ENCODE measurements at places on chromosomes 12 and 14.

- DNase-seq: no peak
Measured at GRCh38 chr12:63916561-63917476, 72.3 kb downstream of the SRGAP1 start.

DNA sequence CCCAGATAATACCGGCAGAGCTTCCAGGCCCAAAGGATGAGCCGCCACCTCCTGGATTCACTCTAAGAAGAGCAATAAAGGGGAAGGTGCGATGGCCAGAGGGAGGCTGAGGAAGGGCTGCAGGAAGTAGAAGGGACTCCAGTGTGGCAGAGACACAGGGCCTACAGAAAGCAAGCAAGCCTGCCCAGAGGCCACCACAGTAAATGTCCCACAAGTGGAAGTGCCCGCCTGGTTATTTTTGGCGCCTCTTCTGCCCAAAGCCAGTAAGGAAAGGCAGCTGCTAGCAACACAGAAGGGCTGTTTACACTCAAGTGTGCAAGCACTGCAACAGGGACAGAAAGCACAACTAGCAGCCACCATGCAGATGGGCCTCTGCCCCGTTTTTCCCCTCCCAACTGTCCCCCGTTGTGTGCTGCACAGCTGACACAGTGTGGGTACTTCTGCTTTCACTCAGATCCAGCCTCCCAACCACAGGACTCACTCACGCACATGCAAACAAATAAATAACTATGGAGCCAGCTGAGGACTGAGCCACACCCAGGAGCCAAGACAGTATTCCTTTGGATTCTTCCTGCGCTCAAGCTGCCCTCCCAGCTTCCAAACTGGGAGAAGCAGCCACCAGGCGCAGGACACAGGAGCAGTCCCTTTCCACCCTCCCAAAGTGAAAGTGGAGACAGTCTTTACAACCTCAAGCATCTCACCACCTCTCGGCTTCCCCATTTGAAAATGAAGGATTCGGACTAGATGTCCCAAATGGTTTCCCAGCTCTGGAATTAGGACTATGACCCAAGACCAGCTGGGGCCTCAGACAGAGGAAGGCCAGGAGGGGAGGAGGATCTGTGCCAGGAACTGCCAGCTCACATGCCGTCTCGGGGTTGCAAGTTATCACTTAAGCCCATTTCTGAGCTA is 40.0 kb upstream of the PNMA1 start:
- no peak for DNase-seq

- no peak for DNase-seq
Measured at GRCh38 chr14:64878837-64879634, 671 bp downstream of the SPTB start.

- DNase-seq: no peak
Measured at GRCh38 chr12:28130234-28130624, 60.0 kb upstream of the CCDC91 start.

- DNase-seq: no peak
Measured at GRCh38 chr12:87853448-87854003, 175.7 kb downstream of the C12orf50 start.

GRCh38 chr12:103978384-103978982 is 12.8 kb downstream of the TDG start:
- DNase-seq: no peak

GRCh38 chr12:90501412-90501811 is 453.6 kb downstream of the CCER1 start:
- no peak for DNase-seq

GRCh38 chr12:9143929-9144729 is 28.4 kb upstream of the A2M start:
- DNase-seq: no peak

GRCh38 chr14:62432955-62433354 is 612.3 kb downstream of the KCNH5 start:
- no peak for DNase-seq

DNA sequence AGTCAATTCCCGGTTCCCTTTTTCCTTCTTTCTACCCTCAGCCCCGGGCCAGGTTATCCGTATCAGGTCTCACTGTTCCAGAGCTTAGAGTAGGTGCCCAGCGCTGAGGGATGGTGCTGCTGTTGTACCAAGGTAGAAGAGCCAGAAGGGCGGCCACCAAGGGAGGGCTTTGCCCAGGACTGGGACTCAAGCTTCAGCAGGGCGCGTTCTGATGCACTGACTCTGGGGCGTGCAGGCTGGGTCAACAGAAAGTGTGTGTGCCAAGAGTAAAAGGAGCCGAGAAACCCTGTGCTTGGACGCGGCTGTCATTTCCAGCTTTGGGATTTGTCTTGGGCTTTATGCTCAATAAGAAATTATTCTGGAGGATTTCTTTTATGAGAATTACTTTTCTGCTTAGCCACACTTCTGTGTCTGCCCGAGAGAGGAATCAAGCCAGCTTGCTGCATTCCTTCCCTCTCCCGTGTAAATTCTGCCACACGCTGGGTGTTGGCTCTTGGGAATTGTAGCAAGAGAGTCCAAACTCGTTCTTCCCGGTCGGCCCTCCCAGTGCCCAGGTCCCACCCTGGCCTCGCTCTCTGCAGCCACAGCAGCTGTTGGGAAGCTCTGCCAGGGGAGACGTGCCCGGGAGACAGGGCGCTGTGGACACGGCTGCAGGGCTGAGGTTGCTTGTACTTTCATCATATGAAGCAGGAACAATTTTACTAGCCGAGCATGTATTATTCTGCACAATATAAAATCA is 98.0 kb downstream of the FBXL14 start:
- no peak for DNase-seq

DNA sequence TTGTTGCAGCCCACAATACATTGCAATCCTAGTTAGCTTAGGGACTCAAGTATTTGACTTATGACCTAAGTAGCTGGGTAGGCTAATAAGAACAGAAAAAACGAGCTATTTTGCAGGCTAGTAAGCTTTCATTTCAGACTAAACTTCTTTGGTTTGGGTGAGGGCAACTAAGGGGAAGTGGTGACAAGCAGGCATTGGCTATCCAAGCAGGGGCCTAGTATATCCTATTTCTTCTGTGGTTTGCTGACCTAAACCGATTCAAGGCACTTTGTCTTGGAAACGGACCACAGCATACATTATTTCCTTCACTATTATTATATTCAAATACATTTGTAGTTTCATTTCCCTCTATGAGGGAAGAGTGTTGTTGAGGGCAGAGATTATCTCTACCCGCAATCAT is 21.6 kb upstream of the SLC5A8 start:
- no peak for DNase-seq

DNA sequence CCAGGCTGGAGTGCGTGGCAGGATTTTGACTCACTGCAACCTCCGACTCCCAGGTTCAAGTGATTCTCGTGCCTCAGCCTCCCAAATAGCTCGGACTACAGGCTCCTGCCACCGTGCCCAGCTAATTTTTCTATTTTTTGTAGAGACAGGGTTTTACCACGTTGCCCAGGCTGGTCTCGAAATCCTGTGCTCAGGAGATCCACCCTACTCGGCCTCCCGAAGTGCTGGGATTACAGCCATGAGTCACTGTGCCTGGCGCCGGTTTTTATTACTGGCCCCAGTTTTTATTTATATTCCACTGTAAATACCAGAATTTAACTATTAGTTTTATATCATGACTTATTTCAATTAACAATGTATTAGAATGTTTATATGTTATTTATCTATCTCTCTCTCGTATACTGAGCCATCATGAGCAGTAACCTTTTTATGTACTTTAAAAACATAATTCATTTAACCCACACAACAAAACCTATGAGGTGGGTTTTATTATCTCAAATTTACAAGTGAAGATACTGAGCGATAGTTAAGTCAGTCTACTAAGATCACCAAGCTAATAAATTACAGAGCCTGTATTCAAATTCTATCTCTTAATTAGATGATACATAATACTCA is 47.8 kb downstream of the HECTD1 start:
- no peak for DNase-seq

DNA sequence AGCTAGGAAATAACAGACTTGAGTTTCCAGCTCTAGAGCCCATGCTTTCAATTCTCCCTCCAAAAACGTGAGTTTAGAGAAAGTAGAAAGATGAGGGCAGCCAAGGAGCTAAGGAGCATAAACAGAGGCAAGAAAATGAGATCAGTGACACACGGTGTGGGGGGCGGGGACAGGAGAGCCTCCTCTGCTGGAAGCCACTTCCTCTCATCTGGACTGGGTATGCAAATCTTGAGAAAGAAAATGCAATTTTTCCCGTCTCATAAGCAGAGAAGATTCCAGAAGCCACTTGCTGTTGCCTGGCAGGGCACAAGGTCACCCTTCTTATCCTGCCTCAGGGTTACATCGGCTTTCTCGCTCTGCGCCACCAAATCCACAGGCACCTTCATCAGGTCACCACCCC is 6.0 kb downstream of the OR10P1 start:
- DNase-seq: no peak

DNA sequence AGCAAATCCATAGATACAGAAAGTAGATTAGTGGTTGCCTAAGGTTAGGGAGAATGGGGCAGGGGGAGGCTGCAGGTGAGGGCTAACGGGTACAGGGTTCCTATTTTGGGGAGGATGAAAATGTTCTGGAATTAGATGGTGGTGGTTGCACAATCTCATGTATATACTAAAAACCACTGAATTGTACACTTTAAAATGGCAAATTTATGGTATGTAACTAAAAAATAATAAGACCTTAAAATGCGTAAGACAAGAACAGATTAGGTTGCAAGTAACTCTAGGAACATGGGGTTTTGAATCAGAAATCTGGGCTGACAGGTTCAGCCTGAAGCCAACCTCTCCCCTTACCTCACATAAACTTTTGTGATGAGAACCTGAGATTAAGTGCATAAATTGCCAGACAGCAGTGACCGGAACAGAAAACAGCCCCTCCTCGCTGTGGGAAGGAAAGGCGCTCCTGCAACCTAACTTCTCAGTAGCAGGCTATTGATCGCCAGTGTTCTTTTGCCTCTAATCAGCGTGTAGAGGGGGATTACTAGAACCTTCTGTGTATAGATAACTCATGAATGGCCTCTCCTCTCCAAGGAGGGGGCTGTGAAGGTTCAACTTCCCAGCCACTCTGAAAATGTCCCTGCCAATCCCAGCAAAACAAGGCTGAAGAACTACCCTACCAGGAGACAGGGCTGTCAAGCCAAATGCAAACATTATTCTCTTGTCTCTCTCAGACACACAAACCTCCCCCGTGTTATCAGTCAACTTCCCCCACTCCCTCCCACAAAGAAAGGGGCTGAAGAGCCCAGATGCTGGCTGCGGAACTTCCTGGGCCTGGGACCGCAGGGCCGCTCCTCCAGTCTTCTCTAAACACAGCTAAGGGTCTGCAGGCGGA is 1.9 kb downstream of the SSH1 start:
- no peak for DNase-seq

- no peak for DNase-seq
Measured at GRCh38 chr12:1470051-1470450, 124.3 kb downstream of the FBXL14 start.

DNA sequence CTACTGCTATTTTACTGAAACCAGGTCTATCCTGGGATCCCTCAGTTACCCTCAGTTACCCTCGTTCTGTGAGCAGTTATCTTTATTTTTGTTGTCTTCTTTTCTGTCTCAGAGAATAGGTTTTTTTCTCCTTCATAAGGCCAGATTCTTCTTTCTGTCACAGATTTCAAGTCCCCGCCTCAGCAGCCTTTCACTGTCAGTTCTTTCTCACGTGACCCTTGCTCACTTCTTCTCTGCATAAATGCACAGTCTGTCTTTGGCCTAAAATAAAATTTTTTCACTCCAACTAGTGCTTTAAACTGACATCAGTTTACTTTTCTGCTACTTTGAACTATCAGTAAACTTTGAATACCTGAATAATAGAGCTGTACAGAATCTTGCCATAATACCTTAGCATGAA is 299.7 kb downstream of the ERC1 start:
- DNase-seq: no peak

- peak; percentile 42 for DNase-seq
Measured at GRCh38 chr14:23009939-23010726, at the start of gene C14orf93. Gene C14orf93 (minus strand): TSS chr14:23010143. CDS start chr14:22999023, 11,120 bp downstream.

DNA sequence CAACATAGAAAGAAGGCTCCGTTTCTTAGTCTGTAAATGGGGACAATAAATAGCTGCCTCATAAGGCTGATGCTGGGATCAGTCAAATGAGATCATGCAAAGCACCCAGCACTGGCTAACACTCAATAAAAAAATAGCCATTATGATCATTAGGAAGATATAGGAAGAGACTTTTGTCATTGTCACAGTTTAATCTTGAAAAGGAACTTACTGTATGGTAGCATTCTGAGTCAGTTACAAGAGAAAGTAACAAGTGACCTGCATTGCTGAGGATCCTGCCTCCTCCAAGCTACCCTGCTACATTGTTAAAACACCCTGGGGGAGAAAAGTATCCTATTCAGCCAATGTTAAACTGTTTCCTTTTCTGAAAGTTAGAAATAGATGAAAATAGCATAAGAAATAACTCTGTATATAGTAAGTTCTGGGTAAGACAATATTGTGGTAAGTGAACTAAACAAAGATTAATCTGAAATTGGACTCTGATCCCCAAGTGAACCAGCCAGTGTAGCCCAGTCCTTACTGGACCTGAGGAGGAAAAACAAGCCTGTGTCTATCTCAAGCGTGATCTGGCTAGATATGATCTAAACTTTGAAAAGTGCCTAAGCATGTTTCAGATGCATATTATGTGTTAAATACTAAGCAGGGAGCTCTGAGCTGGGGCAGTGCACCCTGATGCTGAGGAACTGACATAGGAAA is 3.6 kb upstream of the NUDT4 start:
- DNase-seq: no peak

- no peak for DNase-seq
Measured at GRCh38 chr12:122422730-122423257, 325 bp upstream of the CLIP1 start.

DNA sequence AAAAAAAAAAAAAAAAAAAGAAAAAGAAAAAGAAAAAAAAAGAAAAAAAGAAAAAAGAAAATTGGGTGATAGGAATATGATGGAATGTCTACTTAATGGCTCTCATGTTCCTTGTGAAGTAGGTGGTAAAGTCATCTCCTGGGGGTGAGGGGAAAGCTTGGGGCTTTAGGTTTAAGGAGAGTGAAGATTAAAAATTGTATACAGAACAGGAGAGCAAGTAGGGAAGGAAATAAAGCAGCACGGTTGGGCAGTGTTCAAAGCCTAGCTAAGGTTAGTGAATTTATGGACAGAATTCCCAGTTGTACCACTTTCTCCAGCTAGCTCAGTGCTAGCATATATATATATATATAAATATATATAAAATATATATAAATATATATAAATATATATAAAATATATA is 40.0 kb upstream of the SLC2A13 start:
- no peak for DNase-seq

GRCh38 chr14:39628087-39628486 is 195.9 kb upstream of the FBXO33 start:
- DNase-seq: no peak

DNA sequence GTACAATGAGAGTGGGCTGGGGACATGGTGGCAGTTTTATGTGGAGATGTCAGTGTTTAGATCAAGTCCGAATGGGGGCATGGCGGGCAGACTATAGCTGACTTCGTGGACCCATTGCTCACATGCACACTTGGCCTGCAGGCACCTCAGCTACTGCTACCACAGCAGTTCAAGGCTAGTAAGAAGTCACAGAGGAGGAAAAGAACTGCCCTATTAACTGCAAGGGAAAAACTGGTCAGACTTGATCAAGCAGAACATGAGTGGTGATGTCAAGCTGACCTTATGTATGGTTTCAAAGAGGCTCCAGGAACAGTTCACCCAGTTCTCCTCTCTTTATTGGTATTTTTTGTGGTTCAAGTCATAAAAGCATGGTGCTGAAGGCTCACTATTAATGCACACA is 30.2 kb upstream of the FRS2 start:
- DNase-seq: no peak

Data from activated naive CD4-positive, alpha-beta T cell (primary cell).